ENCODE measurements at places on chromosomes 2 and 18. TPM values are rescaled to one million over a fixed set of nuclear protein-coding genes. Genes with fewer than 3 reads are reported as not detected.

CRYGC gene
- total RNA-seq = not detected

RAPGEF4 gene
- total RNA-seq = 1.5 TPM

ASB18 gene
- total RNA-seq = not detected

PSMA8 gene
- total RNA-seq = not detected

GCKR gene
- total RNA-seq = 173 TPM

CROCC2 gene
- under 0.01 TPM for total RNA-seq

PPM1B gene
- 38.5 TPM for total RNA-seq

SERPINB5 gene
- not detected for total RNA-seq

RNMT gene
- 10.0 TPM for total RNA-seq

VWC2L gene
- total RNA-seq = not detected

AGPS gene
- total RNA-seq = 29.0 TPM

GAREM2 gene
- 0.19 TPM for total RNA-seq

GRCh38 chr2:179132076-179132475, 82.1 kb upstream of the CCDC141 start:
- no peak for DNase-seq

DNA sequence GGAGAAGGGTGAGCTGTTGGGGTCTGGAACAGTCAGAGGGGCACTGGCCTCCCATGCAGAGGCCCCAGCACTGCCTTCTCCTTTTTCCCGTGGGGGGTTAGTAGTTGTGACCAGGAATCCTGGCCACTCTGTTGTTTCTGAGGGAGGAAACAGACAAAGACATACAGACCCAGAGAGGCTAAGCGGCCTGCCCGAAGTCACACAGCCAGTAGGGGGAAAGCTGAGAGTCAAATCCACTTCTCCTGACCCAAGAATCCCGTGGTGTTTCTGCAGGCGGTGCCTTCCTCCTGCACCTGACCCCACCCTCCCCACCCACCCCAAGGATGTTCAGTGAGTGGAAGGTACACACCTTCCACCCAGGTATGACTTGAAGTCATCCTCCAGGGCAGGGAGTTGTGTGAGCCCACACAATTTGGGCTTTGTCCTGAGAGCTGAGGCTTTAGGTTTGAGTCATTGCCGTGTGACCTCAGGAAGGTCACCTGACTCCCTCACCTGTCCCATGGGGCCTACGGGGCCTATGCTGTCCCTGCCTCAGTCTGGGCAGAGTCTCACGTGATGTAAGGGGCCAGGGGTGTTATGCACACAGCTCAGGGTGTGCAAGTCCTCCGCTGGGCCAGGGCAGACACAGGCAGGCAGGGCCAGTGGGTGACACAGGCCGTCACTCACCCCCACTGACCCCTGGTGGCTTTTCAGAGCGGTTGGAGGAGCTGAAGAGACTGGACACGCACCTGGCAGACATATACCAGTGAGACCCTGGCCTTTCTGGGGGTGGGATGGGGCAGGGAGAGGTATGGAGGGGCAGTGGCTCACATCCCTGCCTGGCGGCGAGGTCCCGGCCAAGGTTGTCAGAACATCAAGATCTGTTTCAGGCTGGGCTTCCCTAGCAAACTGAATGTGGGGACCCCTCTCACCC, 5.0 kb downstream of the NT5DC4 start:
- no peak for DNase-seq

GRCh38 chr2:222952204-222952603, 91.4 kb downstream of the ACSL3 start:
- no peak for DNase-seq

- DNase-seq = no peak
Observed at GRCh38 chr18:41977233-41977632, 22.2 kb downstream of the PIK3C3 start.

DNA sequence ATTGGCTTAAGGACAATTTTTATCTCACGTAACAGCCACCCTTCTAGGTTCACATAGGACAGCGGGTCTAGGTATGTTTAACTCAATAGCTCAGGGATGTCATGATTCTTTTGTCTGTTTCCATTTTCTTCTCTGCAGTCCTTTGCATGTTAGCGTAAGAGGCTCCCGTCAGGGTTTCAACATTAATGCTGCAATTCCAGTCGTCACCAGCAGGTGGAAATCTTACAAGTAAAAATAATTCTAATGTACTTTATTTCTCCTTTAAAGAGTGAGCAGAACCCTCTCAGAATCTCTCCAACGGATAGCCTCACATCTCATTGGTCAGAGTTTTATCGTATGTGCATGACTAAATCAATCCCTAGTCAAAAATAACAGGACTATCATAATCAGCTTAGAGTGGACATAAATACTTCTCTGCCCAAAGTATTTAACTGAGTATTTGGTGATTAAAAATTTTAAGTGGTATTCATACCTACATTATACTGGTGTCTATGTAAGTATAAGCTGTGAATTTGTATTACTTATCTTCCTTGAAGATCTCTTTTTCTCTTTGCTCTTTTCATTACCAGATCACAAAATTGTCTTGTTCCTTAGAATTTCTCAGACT, 487.2 kb upstream of the GCFC2 start:
- peak; percentile 66 for DNase-seq

- no peak for DNase-seq
Observed at GRCh38 chr2:210267698-210268097, 42.5 kb upstream of the ACADL start.

DNA sequence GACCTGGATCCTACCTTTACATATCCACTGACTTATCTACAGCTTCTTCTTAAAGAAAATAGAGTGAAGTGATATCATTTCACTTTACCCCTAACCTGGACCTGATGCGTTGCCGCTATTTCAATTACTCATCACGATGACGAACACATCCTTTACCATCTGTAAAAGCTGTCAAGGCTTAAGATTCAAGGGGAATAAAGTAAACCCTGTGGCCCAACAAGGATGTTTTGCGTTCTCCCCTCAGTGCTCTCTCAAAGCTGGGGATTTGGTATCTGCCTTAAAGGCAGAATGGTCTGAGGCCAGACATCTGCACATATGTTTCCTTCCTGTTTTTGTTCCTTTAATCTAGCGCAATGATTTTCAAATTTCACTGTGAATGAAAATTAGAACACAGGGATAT, 100.1 kb upstream of the KLF7 start:
- DNase-seq = no peak

GRCh38 chr2:127605691-127606263, 40.2 kb upstream of the GPR17 start:
- no peak for DNase-seq

DNA sequence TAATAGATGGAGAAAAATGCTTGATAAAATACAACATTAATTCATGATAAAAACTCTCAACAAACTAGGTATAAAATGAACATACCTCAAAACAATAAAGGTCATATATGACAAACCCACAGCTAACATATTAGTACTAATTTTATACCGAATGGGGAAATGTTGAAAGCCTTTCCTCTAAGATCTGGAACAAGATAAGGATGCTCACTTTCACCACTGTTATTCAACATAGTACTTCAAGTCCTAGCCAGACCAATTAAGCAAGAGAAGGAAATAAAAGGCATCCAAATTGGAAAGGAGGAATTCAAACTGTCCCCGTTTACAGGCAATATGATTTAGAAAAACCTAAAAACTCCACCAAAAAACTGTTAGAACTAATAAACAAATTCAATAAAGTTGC, 61.5 kb upstream of the CTIF start:
- DNase-seq = no peak

GRCh38 chr18:75507636-75508035, 80.1 kb upstream of the SMIM21 start:
- no peak for DNase-seq

GRCh38 chr2:221573430-221574230, 1.5 kb upstream of the EPHA4 start:
- peak; percentile 88 for DNase-seq

- no peak for DNase-seq
Observed at GRCh38 chr2:30655211-30655610, 152.0 kb downstream of the CAPN13 start.

DNA sequence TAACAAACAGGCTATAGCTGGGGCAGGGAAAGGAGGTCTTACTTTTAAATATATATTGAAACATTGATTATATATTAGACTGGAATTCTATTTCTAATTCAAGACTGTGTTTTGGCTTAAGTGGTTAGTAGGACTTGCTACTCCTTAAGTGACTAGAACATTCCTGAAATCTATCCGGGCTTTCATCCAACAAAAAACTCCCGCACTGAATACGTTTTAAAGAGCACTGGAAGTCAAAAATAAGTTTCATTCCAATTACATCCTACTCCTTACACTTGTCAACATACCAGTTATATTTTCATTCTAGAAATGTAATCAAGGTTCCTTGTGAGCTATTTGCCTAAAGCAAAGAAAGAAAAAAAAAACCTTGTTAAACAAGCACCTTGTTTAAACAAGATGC, 204.6 kb downstream of the SP3 start:
- no peak for DNase-seq

GRCh38 chr2:45771261-45771660, 119.8 kb downstream of the PRKCE start:
- no peak for DNase-seq

GRCh38 chr18:27969206-27969605, 207.7 kb downstream of the CDH2 start:
- no peak for DNase-seq

DNA sequence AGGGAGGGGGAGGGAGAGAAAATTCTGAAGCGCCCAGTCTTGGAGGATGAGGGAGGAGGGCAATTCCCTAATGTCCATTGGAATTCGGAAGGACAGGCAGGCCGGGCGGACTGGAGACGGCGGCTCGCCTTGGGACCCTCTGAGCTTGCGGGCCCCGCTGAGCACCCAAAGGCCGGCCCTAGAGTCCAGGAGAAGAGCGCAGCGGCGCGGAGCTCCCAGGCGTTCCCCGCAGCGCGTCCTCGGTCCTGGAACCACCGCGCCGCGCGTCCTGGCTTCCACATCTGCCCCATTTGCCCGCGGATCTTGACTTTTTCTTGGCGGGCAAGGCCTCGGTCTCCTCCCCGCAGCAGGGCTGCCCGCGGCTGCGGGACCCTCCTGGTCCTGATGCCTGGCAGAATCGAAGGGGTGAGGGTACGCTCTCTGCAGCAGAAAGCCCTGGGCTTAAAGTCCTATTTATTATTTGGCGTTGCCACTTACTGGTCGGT, 675 bp upstream of the MLPH start:
- no peak for DNase-seq

DNA sequence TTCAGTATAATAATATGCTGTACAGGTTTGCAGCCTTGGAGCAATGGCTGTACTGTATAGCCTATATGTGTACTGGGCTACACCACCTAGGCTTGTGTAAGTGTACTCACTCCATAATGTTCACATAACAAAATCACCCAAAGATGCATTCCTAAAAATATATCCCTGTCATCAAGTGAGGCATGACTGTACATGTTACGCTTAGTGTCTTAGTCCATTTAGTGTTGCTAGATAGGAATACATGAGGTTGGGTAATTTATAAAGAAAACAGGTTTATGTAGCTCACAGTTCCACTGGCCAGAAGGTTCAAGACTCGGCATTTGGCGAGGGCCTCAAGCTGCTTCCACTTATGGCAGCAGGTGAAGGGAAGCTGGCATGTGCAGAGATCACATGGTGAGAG, 31.4 kb downstream of the RNF152 start:
- DNase-seq = no peak

DNA sequence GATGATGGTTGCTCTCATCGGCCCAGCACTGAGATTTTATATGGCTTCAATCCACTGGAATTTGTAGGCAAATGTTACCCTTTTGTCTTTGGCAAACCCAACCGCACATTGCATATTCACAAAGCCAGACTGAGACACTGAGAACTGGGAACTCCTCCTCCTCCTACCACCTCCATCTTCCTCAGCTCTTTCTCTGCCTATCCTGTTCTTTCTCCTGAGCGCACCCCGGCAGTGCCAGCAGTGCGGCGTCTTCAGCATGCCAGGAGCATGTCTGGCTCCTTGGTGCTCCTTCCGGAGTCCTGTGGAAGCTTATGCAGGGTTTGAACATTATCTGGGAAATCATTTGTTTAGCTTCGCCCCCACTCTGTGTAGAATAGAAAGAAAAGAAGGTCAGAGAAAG, 50.8 kb downstream of the TRIB2 start:
- no peak for DNase-seq

- DNase-seq = no peak
Observed at GRCh38 chr2:176268976-176269318, 295 bp upstream of the MTX2 start.

- no peak for DNase-seq
Observed at GRCh38 chr18:63207143-63207790, 112.3 kb downstream of the BCL2 start.

- DNase-seq = no peak
Observed at GRCh38 chr2:20526708-20527107, 79.8 kb downstream of the RHOB start.

DNA sequence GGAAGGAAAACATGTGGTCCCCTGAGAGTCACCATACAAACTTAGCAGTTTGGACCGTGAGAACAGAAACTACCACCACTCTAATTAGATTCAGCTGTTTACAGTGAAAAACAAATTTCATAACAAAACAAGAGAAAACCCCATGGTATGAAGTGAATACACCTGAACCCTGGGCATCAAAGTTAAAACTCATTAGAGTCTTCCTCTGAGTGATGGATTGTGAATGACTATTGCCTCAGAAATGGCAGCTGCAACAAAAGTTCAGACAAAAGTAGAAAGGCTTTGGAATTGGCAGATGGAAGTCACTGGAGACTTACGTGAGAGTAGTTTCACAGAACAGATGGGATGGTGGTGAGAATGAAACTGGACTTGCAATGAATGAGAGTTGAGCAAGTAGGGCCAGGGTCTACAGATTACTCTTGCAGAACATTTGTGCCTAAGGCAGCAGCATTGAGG, 98.0 kb downstream of the AAK1 start:
- DNase-seq = no peak

- DNase-seq = no peak
Observed at GRCh38 chr2:198448789-198449188, 644.4 kb downstream of the PLCL1 start.

DNA sequence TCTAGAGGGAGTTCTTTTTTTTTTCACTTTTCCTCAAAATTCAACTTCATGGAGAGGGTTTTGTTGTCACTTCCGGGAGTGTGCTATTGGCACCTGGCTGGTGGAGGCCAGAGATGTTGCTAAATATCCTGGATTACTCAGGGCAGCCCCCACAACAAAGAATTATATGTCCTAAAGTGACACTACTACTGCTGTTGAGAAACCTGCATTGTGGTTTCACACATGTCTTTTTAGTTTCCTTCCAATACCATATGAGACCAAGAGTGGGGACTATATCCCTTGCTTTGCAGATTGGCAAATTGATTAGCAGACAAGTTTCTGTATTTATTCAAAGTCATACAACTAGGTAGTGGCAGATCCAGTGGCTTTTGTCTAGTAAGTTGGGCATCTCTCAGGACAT, 826.8 kb downstream of the TRIB2 start:
- DNase-seq = no peak
